Neuronal stem cell (in vitro differentiated cells): ENCODE measurements at places on chromosomes 7 and 10.

- no peak for DNase-seq
These were observed 30.4 kb upstream of the CDK13 start for GRCh38 chr7:39919646-39920045.

DNA sequence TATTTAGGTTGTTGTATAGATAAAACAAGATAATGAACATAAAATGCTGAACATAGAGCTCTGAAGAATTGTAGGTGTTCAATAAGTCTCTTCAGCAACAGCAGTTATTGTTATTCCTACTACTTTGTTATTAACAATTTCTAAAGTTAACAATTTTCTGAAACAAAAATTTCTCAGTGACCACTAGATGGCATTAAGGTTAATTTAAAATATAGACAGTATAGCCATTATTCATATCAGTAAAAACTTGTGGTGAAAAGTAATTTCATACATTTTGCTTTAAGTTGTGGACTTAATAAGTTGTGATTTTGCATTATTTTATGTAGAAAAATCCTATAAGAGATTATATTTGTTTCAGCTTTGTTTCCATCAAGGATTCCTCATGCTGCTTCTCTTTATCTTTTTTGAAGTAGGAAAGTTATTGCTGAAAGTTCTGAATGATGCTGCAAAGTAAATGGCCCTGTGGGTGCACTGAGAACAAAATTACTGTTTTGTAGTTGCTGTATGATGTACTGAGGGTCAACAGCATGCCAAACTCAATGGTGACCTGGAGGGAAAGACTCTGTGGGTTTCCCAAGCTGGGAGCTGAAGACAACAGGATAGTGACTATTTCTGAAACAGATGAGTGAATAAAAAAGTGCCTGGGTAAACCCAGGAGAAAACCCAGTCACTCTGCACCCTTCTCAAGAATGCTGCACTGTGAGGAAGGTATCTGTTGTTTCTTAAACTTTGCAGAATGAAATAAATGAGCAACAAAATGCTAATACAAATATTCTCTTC is 253.6 kb downstream of the KIF20B start:
- no peak for DNase-seq

GRCh38 chr7:100629117-100629716 is 12.1 kb downstream of the TFR2 start:
- no peak for DNase-seq

DNA sequence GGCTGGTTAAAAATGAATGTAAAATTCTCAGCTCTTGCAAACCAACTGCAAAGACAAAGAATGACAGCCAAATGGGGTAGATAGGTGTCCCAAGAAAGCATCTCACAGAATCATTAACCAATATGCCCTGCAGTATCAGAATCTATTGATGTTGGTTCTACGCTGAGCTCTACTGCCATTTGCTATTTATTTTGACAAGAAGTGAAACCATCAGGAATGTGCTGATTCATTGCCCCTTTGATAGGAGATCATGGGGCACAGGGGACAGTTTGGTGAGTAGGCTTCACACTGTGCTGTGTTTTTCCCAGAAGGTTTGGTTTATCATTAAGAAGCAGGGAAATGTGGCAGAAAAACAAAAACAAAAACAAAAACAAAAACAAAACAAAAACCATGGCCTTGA is 19.4 kb upstream of the CDC14C start:
- DNase-seq = no peak

GRCh38 chr10:121185816-121186455 is 334.8 kb downstream of the WDR11 start:
- no peak for DNase-seq

- DNase-seq = no peak
These were observed 470.7 kb upstream of the KLF6 start for GRCh38 chr10:4255751-4256150.

- DNase-seq = no peak
These were observed 534.4 kb downstream of the ETV1 start for GRCh38 chr7:13454916-13455592.

DNA sequence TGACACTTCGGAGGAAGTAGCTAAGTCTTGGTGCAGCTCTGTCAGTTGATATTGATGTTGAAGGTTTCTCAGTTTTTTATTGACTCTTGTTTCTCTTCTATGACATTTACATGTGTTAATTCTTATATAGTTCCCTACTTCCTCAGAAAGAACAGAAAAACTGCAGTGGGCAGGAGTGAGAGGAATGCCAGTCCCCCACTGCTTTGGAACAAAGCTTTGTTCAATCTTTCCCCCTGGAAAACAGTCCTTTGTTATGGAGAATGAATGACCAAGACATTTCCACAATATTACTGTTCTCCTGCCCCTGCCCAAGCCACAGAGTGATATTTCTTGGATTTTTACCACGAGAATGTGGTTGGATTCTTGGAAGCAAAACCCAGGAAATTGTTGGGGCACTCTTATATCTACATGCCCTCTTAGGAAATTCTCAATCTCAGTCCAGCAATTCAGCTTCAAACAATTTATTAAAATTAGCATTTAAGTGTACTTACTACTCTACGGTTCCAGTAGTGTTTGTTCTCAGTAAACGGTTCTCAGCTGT is 258.0 kb upstream of the KCND2 start:
- DNase-seq = peak; percentile 2

- DNase-seq = no peak
These were observed 12.5 kb upstream of the CUX1 start for GRCh38 chr7:101804967-101805366.

GRCh38 chr7:16791071-16791470 is 13.7 kb downstream of the AGR2 start:
- DNase-seq = no peak

GRCh38 chr10:103470761-103471653 is 8.0 kb downstream of the CALHM3 start:
- no peak for DNase-seq

DNA sequence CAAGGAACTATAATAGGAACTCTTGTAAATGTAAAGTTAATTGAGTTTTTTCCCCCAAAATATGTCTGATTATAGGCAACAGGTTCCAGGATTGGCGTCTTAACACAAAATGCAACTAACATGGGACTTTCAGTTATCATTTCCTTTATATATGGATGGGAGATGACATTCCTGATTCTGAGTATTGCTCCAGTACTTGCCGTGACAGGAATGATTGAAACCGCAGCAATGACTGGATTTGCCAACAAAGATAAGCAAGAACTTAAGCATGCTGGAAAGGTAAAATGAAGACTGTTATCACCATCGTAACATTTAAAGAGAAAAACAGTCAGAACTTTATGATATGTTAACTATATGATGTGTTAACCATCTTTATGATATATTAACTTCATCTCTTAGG is 63.7 kb downstream of the SP8 start:
- DNase-seq = no peak

GRCh38 chr7:2886900-2887299 is 42.8 kb upstream of the GNA12 start:
- peak; percentile 59 for DNase-seq

- DNase-seq = peak; percentile 24
These were observed 734.7 kb downstream of the KCNMA1 start for GRCh38 chr10:76902949-76903348.

DNA sequence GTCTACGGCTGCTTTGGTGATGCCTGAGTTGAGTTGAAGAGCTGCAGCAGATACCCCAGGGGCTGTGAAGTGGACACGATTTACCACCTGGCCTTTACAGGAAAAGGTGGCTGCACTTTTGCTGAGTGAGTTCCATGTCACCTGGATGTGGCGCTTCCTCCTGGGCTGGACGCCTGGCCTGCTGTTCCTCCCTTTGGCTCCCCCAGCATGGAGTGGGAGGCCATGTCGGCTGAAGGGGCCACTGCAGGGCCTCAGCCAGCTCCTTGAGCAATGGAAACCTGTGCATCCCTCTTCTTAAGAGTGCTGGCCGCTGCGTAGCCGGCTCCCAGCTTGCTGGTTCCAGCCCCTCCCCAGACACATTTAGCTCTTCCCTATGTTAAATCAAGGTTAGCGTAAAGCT is 221.0 kb downstream of the GLRX3 start:
- no peak for DNase-seq

- DNase-seq = no peak
These were observed 54.6 kb downstream of the SLIT1 start for GRCh38 chr10:97131181-97131628.

DNA sequence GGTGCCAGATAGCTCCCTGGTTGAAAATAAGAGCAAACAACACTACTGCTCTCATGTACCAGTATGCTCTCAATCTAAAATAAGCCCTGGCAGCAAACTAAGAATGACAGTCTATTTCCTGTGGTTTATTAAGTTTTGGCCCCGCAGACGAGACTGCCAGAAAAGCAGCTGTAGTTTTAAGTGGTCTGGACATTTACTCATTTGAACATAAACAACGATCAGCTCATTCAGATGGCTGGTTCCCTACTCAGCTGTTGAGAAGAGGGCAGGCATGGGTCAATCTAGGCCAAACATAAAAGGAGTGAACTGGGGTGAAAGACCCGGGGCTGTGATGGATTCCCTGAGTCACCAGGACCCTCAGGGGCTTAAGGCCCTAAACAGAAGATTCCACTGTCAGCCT is 4.5 kb downstream of the TRIL start:
- DNase-seq = no peak

GRCh38 chr10:104318810-104319741 is 19.2 kb downstream of the ITPRIP start:
- no peak for DNase-seq
